ENCODE measurements at places on chromosomes 5 and 9.

DNA sequence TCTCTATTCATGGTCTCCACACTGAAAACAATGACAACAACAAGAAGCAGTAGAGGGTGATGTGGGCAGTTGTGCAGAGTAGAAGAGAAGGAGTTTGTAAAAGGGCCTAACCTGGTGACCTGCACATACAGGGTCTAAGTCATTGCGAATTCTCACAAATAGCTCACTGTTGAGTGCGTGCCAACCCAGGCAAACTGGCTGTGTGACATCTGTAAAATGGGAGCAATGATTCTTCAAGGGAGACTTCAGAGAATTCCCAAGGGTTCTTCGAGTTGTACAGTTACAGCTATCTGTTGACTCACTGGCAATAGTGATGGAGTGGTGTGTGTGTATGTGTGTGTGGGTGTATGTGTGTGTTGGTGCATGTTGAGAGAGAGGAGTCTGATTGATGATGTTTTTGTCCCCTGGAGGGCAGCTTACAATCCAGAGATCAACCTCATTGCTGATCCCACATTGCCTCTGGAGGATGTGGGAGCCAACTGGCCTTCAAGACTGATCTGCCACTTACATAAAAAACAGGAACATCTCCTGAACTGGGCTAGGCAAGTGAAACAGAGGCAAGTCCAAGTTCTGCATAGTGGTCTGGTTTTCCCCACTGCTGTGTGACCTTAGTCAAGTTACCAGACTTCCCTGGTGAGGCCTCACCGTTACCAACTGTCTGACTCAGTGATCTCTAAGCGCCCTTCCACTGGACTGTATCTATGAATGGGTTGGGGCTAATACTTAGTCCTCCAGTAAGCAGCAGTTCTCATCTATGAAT is 3.2 kb downstream of the FAT2 start:
- DNase-seq: no peak

GRCh38 chr9:112296929-112297328 is 36.5 kb downstream of the PTBP3 start:
- no peak for DNase-seq

DNA sequence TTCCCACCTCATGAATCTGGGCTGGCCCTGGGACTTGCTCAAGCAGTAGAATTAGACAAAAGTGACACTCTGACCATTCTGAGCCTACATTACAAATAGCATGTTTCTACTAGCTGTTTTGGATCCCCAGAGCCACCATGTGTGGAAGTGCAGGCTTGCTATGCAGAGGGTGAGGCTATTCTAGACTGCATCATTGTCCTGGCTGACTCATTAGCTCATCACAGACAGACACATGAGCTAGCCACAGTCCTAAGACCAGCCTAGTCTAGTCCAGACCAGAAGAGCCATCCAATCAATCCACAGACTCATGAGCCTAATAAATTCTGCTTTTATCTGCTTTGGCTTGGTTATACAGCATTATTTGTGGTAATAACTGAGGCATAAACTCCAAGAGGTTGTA is 351.9 kb downstream of the PRELID2 start:
- DNase-seq: no peak

DNA sequence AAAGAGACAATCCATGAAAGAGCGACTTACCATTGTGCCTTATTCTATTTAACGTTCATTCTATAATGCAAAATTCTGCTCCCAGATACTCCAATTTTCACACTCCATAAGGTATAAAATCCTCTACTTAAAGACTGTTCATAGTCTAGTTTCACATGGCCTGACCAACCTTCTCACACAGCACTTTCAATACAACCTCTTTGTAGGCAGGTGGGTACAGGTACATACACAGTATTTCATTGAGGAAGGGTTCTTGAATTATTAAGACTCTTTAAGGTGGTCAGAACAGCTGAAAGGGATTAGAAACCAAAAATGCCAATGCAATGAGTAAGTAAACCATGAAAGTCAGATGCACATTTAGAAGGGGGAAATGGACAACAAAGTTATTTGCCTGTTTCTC is 352.0 kb downstream of the PARP8 start:
- no peak for DNase-seq

- DNase-seq: no peak
Measured at GRCh38 chr5:35145691-35146317, 84.5 kb downstream of the PRLR start.
